ENCODE measurements at places on chromosomes 13 and 19.

GRCh38 chr19:8573316-8573715 lies 3.9 kb downstream of the MYO1F start:
- DNase-seq, result no peak

DNA sequence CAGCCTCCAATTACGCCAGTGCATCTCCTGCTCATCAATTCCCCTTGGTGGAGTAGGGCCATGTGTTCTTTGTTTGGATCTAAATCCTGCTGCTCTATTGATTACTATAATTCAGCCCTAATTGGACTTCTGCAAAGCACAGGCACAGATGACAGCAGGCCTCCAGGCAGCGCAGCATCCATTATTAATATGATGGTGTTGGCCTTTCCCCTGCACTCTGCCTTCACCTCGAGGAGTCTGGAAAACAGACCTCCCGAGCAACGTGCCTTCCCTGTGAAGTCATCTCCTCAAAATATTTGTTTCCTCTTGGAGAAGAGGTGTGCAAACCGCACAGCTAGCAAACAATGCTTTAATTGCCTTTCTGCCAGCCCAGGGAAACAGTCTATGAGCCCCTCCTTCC lies 92.5 kb downstream of the UQCRFS1 start:
- DNase-seq, result no peak

DNA sequence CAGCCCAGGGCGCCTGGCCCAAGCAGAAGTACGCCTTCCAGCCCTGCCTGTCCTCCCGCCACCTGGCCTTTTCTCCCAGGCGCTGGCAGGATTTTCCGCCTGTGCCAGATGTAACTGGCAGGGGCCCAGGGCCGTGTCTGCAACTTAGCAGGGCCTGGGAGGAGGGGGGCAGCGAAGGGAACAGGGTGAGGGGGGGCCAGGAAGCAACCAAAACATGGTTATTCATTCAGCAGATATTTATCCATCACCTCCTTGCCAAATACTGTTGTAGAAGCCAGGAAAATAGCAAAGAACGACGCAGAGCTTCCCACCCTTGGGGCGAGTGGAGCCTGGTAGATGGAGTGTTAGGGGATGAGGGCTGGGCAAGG lies 5.6 kb downstream of the TLE6 start:
- no peak for DNase-seq

- DNase-seq, result no peak
These were observed 41.8 kb downstream of the IRS2 start for GRCh38 chr13:109744512-109745051.

DNA sequence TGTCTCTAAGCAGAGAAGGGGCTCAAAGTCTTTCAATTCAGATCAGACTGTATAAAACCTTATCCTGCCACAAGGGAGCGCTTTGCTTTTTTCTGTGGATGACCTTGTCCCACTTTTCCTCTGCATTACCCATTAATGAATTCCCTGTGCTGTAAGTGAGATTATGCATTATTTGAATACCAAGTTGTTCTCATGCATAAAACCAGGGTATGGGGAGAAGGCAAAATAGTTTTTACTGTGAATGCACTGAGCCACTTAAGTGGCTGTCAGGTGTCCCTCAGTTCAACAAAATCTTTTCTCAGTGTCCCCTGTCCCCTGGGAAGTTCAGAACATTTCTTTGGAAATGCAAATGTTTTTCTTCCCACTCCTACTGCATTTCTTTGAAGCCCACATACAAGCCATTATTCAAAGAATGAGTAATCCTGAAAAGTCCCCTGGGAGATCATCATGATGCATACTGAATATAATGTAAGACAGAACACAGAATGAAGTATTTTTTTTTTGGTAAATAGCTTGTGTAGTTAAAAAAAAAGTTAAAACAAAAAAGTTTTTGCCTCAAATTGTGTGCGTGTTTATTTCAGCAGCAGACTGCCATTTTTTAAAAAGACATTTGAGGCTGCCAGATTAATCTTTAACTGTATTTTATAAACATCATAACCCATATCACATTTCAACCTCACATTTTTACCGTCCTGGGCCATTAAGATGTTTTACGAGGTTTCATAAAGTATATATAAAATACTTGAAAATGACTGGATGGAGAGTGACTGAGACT lies 506.7 kb upstream of the PCDH9 start:
- no peak for DNase-seq

GRCh38 chr19:5917431-5918107 lies 3.5 kb downstream of the CAPS start:
- DNase-seq, result no peak

GRCh38 chr13:42602906-42603305 lies 29.0 kb downstream of the TNFSF11 start:
- DNase-seq, result no peak

GRCh38 chr13:71252184-71252704 lies 614.8 kb downstream of the DACH1 start:
- DNase-seq, result no peak

- no peak for DNase-seq
These were observed 58.0 kb upstream of the F7 start for GRCh38 chr13:113047587-113047986.

DNA sequence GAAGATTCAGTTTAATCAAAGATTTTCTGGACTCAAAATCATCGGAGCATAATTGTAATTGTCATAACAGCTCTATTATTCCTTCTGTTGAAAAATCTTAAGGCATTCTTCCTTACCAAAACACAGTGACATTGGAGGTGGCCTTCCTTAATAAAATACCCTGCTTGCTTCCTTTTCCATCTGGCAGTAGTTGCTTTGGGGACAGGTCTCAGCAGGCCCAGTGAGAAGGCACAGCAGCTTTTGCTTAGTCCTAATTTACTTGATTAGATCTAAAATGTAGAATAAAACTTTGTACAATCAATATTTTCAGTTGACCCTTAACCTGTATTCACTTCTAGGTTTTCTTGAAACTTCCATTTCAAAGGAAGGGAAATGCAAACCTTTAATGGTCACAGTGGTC lies 471.6 kb downstream of the PCDH20 start:
- DNase-seq, result no peak

GRCh38 chr19:42348211-42348610 lies 22.8 kb downstream of the MEGF8 start:
- DNase-seq, result no peak

- DNase-seq, result no peak
These were observed 60.5 kb downstream of the GADD45B start for GRCh38 chr19:2536461-2536860.
